ENCODE measurements at places on chromosomes 3 and 15. TPM values are rescaled to one million over a fixed set of nuclear protein-coding genes. Genes with fewer than 3 reads are reported as not detected.

STAC gene
- 9.1 TPM for polyA plus RNA-seq

RFC4 gene
- polyA plus RNA-seq = 6.9 TPM

CHST13 gene
- polyA plus RNA-seq = not detected

CCR2 gene
- not detected for polyA plus RNA-seq

PLIN1 gene
- polyA plus RNA-seq = 0.38 TPM

LSAMP gene
- polyA plus RNA-seq = 0.38 TPM

MFAP1 gene
- 19.2 TPM for polyA plus RNA-seq

CAV3 gene
- 0.25 TPM for polyA plus RNA-seq

PPM1L gene
- polyA plus RNA-seq = 1.5 TPM

SAXO2 gene
- not detected for polyA plus RNA-seq

ASB14 gene
- 0.08 TPM for polyA plus RNA-seq

KIF9 gene
- 13.5 TPM for polyA plus RNA-seq

GOLGA8K gene
- polyA plus RNA-seq = 1.5 TPM

COL6A5 gene
- not detected for polyA plus RNA-seq

XCR1 gene
- polyA plus RNA-seq = not detected
